ENCODE measurements at places on chromosomes 12 and 14.

DNA sequence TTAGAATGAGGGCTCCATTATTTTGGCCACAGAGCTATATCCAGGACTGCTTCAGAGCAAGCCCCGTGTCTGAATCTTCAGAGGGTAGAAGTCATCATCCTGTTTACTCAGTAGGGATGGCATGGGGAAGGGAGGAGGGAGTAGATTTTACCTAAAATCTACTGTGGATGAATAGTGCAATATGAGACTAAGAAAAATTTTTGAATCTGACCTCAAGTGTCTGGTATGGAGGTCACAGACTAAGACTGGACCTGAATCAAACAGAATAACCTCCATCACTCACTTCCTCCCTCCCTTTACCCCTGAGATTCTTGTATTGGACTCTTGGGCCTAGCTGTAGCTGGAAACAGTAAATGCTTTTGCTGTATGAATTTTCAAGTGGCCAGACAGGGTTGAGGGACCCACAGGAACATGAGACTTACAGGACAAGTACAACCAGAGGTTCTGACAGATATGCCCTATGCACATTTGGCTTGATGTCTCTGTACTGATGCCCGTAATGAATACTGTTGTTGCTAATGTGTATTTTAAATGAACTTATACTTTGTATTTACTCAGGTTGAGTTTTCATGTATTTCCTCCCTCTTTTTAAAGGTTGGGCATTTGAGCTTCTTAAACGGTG is 78.5 kb downstream of the CCDC91 start:
- DNase-seq = no peak

GRCh38 chr12:64635356-64635998 is 25.2 kb downstream of the RASSF3 start:
- peak; percentile 22 for DNase-seq

GRCh38 chr12:49538510-49539403 is at the start of gene KCNH3:
Gene KCNH3 (plus strand): TSS chr12:49539030. CDS start chr12:49539417, 387 bp downstream.
- peak; percentile 98 for DNase-seq

GRCh38 chr12:128573907-128574306 is 249.9 kb downstream of the SLC15A4 start:
- peak; percentile 28 for DNase-seq

GRCh38 chr14:24084440-24084839 is 9.7 kb upstream of the PCK2 start:
- no peak for DNase-seq

GRCh38 chr14:24108336-24108874 is 6.2 kb upstream of the DCAF11 start:
- DNase-seq = no peak

DNA sequence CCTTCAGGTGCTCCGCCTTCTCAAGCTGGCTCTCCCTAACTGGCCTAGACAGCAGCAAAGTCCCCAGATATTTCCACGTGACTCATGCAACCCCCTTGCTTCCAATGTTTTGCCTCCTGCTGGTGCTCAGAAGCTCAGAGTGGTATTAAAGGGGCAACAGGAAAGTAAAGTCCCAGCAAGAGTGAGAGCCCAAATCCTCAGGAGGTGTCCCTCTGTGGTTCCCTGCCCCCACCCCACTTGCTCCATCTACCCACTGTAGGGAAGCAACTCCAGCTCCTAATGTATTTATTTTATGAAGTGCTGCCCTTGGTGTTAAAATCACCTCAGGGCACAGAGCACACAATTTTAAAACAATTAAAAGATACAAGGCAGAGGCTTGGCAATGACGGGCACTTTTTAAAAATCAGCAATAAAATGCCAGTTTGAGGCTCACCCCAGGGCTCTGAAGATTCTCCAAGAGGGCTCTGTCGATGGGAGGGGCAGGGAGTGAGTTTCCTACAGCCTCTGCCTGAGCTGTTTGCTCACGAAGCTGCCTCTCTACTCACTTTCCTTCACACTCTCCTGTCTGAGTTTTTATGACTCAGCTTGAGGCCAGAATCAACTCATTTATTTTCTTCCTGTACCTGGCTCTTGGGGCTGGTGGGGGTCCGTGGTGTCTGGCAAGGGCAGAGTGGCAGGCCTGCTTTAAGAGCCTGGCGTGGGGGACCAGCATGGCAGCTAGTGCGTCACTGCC is 81.9 kb upstream of the MAX start:
- DNase-seq = peak; percentile 19

GRCh38 chr12:28162697-28163096 is 27.6 kb upstream of the CCDC91 start:
- no peak for DNase-seq

DNA sequence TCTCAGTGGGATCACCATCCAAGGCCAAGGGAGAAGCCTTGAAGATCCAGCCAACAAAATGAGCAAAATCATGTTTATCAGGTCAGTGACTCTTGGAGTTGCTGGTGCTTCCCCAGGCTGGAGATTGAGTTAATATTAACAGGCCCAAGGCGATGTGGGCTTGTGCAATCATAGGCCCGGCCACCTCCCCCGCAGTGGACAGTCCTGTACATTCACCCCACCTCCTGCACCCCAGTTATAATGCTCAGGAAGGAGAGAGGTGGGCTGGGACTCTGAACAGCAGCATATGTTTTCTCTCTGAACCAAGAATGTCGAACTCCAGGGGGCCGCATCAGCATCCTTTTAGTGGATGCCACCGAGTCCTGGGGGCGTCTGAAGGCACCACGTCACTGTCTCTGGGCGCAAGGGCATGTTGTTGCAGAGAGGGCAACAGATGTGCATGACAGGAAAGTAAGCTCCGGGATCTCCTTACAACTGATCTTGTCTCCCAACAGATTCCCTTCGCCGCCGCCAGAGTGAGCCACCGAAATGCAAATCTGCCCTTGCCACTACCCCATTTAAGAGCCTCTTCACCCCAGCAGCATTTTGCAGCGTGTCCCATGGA is 32.2 kb upstream of the SERPINA6 start:
- DNase-seq = no peak

DNA sequence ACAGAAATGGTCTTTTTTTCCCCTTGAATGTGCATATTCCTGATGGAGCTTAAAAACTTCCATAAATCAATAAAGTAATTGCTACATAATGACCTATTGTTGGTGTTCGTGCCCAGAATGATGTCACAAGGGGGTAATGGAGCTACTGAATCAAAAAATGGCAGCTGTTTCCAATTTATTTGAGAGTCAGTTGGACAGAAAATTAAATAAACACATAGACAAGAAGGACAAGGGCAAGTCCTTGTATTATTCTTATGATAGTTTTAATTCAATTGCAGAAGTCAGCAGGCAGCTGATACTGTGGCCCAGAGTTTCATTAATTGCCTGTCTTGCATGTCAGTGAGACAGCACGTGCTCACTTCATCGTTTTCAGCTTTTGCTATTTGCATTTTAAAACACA is 473.5 kb downstream of the ETNK1 start:
- peak; percentile 88 for DNase-seq

- DNase-seq = peak; percentile 61
Measured at GRCh38 chr14:64324895-64325294, 30.7 kb upstream of the ESR2 start.

DNA sequence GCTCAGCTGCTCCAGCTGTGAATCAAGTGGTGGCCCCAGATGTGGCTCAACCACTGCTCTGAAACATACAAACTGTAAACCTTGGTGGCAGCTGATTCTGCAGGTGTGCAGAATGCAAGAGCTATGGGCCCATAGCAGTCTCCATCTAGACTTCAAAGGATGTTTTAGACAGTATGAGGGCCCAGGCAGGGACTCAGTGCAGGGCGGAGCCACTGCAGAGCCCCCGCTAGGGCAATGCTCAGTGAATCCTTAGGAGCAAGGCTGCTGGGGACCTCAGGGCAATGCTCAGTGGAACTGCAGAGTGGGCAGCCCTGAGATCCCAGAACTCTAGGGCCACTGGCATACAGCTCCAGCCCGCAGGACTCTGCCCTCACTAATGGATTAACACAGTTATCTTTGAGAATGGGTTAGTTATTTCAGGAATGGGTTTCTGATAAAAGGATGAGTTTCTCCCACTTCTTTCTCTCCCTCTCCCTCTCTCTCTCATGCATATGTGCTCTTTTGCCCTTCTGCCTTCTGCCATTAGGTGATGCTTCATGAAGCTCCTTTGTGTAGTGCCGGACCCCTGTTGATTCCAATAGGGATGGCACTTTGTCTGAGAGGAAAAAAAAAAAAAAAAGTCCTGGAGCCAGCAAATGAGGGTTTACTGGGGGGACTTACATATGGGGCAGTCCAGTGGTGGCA is 48.4 kb upstream of the JDP2 start:
- no peak for DNase-seq

DNA sequence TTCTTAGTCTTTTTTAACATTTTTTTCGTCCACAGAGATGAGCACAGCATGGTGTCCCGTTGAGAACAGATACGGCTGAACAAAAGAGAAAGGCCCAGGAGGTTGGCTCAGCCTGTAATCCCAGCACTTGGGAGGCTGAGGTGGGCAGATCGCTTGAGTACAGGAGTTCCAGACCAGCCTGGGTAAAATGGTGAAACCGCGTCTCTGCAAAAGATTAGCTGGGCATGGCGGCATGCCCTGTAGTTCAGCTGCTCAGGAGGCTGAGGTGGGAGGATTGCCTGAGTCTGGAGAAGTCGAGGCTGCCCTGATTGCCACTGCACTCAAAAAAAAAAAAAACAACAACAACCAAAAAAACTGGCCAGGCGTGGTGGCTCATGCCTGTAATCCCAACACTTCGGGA is 5.9 kb upstream of the EP400 start:
- no peak for DNase-seq

GRCh38 chr14:54565785-54566409 is 1.0 kb upstream of the SAMD4A start:
- peak; percentile 86 for DNase-seq

DNA sequence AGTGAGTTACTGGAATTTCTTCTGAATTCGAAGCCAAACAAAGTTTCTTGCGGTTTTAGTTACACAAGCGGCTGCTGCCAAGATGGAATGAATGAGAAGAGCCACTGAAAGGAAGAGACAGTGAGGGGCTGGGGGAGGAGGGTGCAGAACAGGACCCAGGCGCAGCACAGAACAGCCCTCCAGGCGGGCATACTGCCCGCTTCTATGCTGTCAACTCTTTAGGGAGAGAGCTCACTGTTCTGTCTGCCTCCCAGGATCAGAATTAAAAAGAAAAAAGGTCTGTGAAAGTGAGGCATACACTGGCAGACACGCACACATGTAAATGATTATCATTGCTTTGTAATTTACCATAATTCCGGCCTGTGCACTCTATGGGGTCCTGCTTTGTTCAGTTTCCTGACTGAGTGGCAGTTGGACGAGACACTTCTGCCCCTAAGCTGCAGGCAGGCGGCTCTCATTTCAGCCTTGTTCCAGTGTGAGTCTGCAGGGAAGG is 231.6 kb downstream of the CACNA1C start:
- DNase-seq = peak; percentile 96

GRCh38 chr12:112543751-112544150 is 125.0 kb downstream of the PTPN11 start:
- peak; percentile 26 for DNase-seq

DNA sequence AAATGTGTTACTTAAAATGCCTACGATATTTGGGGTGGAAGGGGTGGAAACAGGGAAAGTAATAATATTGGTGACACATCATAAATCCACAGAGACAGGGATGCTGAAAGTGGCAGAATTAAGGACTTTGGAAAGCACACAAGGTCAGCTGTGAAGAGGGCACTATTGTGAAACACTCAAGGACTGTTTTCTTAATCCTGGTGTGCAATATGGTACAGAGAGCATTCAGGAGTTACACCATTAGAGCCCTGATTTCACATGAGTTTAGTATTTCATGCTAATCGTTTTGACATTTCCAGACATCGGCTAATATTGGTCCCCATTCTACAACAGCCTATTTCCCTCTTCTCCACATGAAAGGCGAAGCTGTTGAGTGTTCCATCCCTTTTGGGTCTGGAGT is 219.2 kb downstream of the MSRB3 start:
- no peak for DNase-seq

DNA sequence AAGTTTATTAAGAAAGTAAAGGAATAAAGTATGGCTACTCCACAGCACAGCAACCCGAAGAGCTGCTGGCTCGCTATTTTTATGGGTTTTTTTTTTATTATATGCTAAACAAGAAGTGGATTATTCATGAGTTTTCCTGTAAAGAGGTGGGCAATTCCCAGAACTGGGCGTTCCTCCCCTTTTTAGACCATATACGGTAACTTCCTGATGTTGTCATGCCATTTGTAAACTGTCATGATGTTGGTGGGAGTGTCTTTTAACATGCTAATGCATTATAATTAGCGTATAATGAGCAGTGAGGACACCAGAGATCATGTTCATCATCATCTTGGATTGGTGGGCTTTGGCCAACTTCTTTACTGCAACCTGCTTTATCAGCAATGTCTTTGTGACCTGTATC is 372.5 kb downstream of the ZFP36L1 start:
- DNase-seq = no peak

DNA sequence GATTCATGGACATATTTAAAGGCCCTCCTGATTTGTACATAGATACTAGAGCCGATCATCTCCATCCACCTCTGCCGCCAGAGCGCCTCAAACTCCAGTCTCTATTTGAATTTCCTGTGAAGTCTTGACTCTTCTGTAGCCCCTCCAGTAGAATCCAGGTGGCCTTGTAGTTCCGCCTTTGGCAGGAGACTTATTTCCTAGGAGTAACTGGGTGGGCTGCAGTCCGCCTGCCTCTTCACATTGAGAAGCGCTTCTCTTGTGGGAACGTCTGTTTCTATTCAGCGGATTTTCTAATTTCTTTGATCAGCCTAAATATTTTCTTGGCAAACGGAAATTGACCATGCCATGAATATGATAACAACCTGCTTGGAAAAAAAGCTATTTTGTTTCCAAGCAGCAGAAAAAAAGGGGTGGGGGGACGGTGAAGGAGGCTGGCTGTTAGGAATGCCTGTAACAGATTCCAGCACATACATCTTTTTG is 9.0 kb upstream of the SIX1 start:
- no peak for DNase-seq

GRCh38 chr12:40106655-40107054 is 774 bp upstream of the SLC2A13 start:
- DNase-seq = peak; percentile 11

- no peak for DNase-seq
Measured at GRCh38 chr14:71680736-71681387, 251.4 kb upstream of the RGS6 start.

GRCh38 chr12:124537525-124538193 is 29.8 kb downstream of the NCOR2 start:
- no peak for DNase-seq

DNA sequence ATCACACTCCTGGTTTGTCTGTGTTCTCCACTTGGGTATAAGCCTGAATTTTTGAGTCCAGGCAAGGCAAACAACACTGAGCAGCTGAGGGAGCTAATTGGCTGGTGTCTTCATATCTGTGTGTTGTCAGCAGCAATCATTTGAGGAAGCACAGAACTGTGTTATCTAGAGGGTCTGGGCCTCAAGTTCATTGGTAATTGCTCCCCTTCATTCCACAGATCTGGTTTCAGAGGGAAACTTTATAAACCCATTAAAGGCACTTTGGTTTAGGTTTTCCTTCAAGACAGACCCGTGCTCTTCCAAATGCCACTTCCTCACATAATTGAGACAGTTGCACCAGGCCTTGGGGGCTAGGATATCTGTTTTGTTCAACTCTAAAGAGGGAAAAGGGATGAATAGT is 5.6 kb downstream of the DACT1 start:
- peak; percentile 46 for DNase-seq

All from NCI-H69 (cell line).